ENCODE measurements at places on chromosomes 6 and 20. TPM values are rescaled to one million over a fixed set of nuclear protein-coding genes. Genes with fewer than 3 reads are reported as not detected.

CD40 gene
- total RNA-seq = 4.9 TPM

ADAT2 gene
- 4.1 TPM for total RNA-seq

ZFP64 gene
- 18.7 TPM for total RNA-seq

TMEM200A gene
- not detected for total RNA-seq

TCFL5 gene
- total RNA-seq = 4.7 TPM

NHSL1 gene
- total RNA-seq = 3.6 TPM

SYCP2 gene
- total RNA-seq = 0.62 TPM

NT5E gene
- total RNA-seq = 33.2 TPM

SLCO4A1 gene
- total RNA-seq = 14.1 TPM

TULP4 gene
- 4.8 TPM for total RNA-seq

PPIL1 gene
- 41.6 TPM for total RNA-seq

CNKSR3 gene
- total RNA-seq = 6.5 TPM

B3GALT4 gene
- 0.56 TPM for total RNA-seq

ADTRP gene
- total RNA-seq = 0.19 TPM

ZSCAN23 gene
- not detected for total RNA-seq

LY6G6F gene
- total RNA-seq = not detected

ANKRD66 gene
- not detected for total RNA-seq

SLC22A7 gene
- not detected for total RNA-seq

NKAIN4 gene
- total RNA-seq = 8.3 TPM

IMPG1 gene
- not detected for total RNA-seq

TASP1 gene
- total RNA-seq = 9.8 TPM

ELOVL2 gene
- total RNA-seq = 5.9 TPM

ZNF311 gene
- 0.18 TPM for total RNA-seq

LY6G6C gene
- total RNA-seq = 0.23 TPM

BPIFA1 gene
- total RNA-seq = not detected

SALL4 gene
- 1.6 TPM for total RNA-seq

KCNK5 gene
- 1.2 TPM for total RNA-seq

ROS1 gene
- total RNA-seq = 0.13 TPM

PNPLA1 gene
- not detected for total RNA-seq

XKR7 gene
- 0.02 TPM for total RNA-seq

BMP7 gene
- total RNA-seq = 0.34 TPM

EYS gene
- total RNA-seq = not detected

SUMO4 gene
- not detected for total RNA-seq

CST7 gene
- total RNA-seq = not detected

OVOL2 gene
- not detected for total RNA-seq

ENPP4 gene
- 0.29 TPM for total RNA-seq

All from A549 treated with Mapracorat at 1 μM for 4 hours (cell line).